ENCODE measurements at places on chromosomes 3 and 15. TPM values are rescaled to one million over a fixed set of nuclear protein-coding genes. Genes with fewer than 3 reads are reported as not detected.

Gene KLHL25
- 25.3 TPM for total RNA-seq

Gene HHLA2
- total RNA-seq, result not detected

Gene ABCC5
- total RNA-seq, result 34.0 TPM

Gene AMOTL2
- total RNA-seq, result 62.9 TPM

Gene SPINK8
- total RNA-seq, result not detected

Gene ISLR
- total RNA-seq, result 0.68 TPM

Gene RLBP1
- 1.3 TPM for total RNA-seq

Gene XCR1
- total RNA-seq, result not detected

Gene ACKR4
- not detected for total RNA-seq

Gene FILIP1L
- total RNA-seq, result 0.09 TPM

Gene SLC9C1
- total RNA-seq, result 0.31 TPM

Gene TGM4
- 0.04 TPM for total RNA-seq

Gene FAM81A
- total RNA-seq, result 0.41 TPM

Gene NLGN1
- 27.7 TPM for total RNA-seq

GRCh38 chr3:141249041-141249440 lies 17.4 kb downstream of the PXYLP1 start:
- no peak for DNase-seq

DNA sequence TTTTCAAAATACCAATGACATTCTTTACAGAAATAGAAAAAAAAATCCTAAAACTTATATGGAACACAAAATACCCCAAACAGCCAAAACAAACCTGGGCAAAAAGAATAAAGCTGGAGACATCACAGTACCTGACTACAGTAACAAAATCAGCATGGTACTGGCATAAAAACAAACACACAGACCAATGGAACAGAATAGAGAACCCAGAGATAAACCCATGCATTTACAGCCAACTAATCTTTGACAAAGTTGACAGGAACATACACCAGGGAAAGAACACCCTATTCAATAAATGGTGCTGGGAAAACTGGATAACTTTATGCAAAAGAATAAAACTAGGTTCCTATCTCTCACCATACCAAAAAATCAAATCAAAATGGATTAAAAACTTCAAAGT lies 36.4 kb downstream of the SCAPER start:
- DNase-seq, result no peak

GRCh38 chr15:87739866-87740265 lies 516.7 kb downstream of the NTRK3 start:
- DNase-seq, result no peak

DNA sequence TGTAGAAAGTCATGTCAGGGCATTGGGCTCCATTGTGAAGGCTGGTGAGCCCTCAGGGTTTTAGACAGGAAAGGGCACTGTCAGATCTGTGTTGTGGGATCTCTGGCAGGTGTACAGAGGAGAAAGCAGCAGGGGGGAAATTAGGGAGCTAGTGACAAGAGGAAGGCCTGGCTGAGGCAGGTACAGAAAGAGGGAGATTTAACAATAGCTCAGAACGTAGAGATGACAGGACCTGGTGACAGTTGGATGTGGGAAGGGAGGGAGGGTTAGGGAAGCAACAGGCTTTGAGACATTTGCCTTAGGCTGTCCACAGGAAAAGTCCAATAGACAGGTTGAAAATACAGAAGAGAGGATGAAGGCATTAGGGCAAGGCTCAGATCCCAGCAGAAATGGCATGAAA lies 288.1 kb downstream of the EPHB1 start:
- no peak for DNase-seq

DNA sequence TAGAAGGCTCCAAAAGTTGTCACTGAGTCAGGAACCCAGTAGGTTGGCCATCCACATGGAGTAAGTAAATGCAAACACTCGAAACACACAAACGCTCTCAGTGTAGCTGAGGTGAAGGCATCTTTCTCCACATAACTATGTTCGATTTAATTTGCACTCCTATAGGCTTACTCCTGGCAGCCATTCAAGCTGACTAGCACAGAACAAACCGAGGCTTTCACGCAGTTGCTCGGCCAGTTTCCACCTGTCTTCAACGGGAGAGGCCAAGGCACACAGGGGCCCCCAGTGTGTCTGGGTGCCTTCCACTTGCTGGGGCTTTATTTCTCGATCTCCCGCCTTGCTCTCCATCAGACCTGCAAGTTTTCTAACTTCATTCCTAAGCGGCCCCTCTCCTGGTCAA lies 18.9 kb downstream of the RGMA start:
- DNase-seq, result no peak

DNA sequence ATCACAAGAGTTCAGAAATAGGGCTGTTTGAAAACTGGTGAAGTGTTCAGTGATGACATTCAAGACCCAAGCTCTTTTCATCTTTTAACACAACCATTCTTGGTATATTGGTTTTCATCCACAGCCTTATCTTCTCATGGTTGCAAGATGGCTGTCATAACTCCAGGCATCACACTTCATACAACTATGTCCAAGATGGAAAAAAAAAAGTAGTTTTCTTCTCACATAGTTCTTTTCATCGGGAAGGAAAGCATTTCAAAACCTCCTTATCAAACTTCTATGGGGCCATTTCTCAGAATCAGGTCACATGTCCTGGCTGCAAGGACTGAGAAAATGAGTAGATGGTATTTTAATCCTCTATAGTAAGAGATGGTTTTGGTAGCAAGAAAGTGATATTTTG lies 21.1 kb upstream of the MFSD1 start:
- no peak for DNase-seq

- peak; percentile 24 for DNase-seq
These were observed 36.7 kb downstream of the PTPN9 start for GRCh38 chr15:75542386-75542797.

GRCh38 chr3:184524981-184525336 lies 36.6 kb upstream of the EPHB3 start:
- DNase-seq, result no peak

GRCh38 chr3:184039414-184039813 lies 7.9 kb downstream of the HTR3D start:
- DNase-seq, result no peak

DNA sequence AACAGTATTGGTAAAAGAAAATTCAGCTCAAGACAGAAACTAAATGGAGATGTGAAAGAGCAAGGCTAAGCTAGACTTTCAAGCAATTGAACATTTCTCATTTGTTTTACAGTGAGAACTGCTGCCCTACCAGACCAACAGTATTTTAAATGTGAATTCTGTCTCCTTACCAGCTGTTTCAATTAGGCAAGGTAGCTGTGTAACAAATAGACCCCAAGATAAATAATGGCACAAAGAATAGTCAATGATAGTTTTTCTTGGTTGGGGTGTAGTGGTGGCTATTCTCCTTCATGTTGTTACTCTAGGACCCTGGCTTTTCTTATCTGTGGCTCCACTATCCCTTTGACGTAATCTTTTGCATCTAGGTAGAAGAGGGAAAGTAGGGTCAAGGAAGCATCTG lies 30.4 kb upstream of the THRB start:
- DNase-seq, result no peak

DNA sequence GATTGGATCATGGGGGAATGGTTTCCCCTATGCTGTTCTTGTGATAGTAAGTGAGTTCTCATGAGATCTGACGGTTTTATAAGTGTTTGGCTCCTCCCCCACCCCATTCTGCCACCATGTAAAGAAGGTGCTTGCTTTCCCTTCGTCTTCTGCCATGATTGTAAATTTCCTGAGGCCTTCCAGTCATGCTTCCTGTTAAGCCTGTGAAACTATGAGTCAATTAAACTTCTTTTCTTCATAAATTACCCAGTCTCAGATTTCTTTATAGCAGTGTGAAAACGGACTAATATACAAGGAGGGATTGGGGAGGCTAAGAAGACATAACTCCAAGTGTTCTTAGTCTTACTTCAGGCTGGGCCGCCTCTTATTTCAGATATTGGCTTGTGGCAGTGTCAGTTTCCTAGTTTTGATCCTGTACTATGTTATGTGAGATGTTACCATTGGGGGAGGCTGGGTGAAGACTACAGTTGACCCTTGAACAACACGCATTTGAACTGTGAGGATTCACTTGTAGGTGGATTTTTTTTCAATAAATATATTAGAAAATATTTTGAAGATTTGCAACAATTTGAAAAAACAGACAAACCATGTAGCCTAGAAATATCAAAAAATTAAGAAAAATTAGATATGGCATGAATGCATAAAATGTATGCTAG lies 44.9 kb downstream of the NMD3 start:
- no peak for DNase-seq

DNA sequence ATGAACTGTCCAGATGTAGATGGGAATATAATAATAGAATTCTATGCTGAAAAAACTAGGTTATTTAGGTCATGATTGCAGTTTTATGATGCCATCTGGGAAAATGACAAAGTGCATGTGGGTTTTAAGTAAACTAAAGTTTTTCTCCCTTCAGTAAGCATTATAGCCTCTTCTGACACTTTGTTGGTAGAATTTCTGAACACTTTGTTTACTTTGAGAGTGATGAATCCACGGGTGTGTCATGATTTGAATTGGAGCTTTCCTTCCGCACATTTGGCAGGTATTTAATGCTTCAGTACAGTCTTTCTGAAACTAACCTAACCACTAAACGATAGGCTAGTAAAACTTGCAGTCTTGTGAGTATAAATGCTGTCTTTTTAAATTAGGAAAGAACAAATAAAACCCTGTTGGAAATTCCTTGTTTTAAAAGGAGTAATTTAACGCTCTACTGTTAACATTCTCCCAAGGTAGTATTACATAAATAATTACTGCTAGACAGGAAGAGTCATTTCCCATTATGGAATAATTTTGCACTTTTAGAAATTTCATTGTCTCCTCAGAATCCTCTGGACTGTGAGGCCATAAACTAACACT lies 7.0 kb downstream of the FILIP1L start:
- no peak for DNase-seq

GRCh38 chr3:122795674-122796195 lies 866 bp downstream of the SLC49A4 start:
- DNase-seq, result no peak

- no peak for DNase-seq
These were observed at the start of gene GNAT1 for GRCh38 chr3:50190936-50191660. Gene GNAT1, plus strand, starts transcription at chr3:50191610. Its CDS starts 116 bp downstream, at chr3:50191726.

GRCh38 chr3:15327941-15328340 lies 4.4 kb downstream of the SH3BP5 start:
- DNase-seq, result no peak

DNA sequence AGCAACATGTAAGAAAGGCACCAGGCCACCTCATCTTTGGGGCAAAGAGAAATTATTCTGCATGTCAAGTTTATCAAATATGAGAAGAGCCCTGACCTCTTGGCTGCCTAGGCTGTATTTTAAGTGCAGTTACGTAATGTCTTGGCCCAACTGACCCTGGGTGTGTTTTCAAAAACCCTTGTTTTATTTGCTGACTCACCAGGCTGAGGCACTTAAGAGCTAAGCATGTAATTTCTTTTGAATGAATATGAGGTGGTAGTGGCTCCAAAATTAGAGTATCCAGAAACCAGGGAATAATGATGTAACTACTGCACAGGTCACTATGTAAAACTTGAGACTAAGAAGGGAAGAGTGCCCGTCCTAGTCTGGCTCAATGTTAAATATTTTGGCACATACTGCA lies 24.3 kb downstream of the PGPEP1L start:
- no peak for DNase-seq

- DNase-seq, result no peak
These were observed 73.2 kb downstream of the PRICKLE2 start for GRCh38 chr3:64152086-64152485.

GRCh38 chr3:9067352-9067975 lies 104.2 kb upstream of the RAD18 start:
- DNase-seq, result peak; percentile 79

GRCh38 chr3:72462595-72463011 lies 385.6 kb downstream of the SHQ1 start:
- DNase-seq, result no peak

DNA sequence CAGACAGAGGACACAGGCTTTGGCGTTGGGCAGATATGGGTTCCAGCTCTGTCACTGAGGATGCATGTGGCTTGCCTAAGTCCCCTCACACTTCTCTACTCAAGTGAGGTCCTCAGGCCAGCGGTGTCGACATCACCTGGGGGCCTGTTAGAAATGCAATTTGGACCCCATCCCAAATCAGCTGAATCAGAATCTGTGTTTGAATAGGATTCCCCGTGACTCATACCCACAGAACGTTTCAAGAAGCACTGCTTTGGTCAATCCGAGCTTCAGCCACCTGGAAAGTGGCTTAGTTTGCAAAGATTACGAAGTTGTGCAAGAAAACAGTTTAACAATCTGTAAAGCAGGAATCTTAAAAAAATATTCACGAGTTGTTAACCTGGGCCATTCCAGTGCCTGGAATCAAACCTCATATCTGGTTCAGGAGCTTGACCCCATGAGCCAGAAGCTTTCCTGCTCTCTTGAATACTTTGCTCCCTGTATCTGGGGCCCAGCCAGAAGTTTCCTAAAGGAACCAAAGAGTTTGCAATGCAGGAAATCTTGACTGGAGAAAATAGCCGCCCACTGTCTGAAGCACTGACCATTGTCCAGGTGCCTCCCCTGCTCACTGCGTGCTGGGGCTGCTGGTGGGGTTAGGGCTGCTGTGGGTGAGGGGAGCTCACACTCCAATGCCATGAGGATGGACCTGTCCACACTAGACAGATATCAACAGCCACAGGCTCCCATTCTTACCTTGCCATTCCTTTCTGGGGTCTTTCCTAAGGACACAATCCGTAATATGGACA lies 208.5 kb upstream of the LINGO1 start:
- no peak for DNase-seq

DNA sequence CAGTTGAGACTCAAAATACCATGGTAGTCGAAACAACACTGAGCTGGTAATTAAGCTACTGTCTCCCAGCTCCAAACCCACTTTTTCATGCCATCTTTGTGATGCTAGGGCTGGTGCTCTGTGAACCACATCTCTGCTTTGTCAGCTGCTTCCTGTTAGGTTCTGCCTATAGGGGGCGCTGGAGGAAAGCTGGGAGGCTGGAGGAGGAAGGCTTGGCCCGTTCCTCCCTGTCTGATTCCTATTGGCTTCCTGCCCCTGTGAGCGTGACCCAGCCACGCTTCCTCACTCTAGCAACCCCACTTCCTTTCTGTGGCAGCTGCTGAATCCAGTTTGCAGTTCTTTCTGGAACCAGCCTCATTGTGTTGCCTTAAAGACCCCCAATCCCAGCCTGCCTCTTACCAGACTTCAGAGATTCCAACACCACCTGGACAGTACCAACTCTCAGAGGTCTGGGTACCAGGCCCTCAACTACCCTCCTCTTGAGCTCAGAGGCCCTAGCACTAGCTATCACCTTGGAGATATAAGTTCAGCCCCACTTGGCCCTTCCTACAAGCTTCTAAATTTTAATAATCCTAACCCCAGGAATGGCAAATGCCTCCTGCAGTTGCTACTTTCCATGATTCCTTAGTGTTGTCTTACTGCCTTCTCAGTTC lies 120.9 kb downstream of the ERC2 start:
- peak; percentile 73 for DNase-seq

GRCh38 chr3:156465194-156465593 lies 89.7 kb downstream of the SSR3 start:
- no peak for DNase-seq

- DNase-seq, result no peak
These were observed 35.3 kb upstream of the PSMD6 start for GRCh38 chr3:64058566-64058965.

- no peak for DNase-seq
These were observed 8.1 kb downstream of the DCLK3 start for GRCh38 chr3:36756269-36756668.

- DNase-seq, result no peak
These were observed 26.8 kb downstream of the ACAD9 start for GRCh38 chr3:128906031-128906803.

All from neural progenitor cell (in vitro differentiated cells).